LNCaP clone FGC (cell line): ENCODE measurements at places on chromosomes 2 and 18.

- no peak for DNase-seq
Observed at GRCh38 chr2:128313091-128313836, 5.4 kb downstream of the HS6ST1 start.

DNA sequence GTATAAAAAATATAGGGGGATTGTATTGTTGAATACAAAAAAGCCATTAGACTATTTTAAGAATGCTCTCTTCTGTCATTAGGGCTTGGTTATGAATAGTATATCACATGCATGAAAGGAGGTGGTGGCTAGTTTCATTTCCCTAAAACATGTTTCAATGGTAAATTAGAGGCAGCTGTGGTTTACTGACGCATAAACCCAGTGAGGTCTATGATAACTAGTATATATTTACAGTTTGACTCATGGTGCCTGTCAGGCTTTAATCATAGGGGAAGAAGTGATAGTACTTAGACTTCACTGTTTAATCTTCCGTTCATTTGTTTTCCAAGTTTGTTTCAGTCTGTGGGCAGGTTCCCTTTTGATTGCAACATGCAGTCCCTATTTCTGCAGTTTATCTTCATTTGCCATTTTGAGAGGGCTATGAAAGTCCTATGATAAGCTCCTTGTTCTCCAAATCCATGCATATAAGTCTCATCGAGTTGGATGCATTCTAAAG, 55.1 kb upstream of the MAP4K3 start:
- DNase-seq = no peak

GRCh38 chr2:91442246-91442905, 2750.9 kb downstream of the RPIA start:
- DNase-seq = no peak

DNA sequence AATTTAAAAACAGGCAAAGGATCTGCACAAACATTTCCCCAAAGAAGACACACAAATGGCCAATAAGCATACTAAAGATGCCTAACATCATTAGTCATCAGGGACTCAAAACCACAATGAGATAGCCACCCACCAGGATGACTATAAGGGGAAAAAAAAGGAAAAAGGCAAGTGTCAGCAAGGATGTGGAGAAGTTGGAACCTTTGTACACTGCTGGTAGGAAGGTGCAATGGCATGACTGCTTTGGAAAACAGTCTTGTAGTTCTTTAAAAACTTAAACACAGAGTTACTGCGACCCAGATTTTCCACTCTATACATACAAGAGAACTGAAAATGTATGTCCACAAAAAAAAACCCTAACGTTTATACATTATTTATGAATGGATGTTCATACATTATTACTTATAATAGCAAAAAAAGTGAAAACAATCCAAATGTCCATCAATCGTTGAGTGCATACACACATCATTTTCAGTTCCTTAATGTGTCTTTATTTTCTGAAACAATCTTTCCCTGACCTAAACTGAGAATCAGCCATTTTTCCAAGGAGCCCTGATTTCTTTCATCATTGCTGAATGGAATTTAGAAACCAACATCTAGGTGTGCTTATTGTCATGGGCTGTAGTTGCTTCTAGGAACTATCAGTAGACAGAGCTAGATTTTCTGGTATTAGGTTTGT, 64.7 kb upstream of the TLK1 start:
- no peak for DNase-seq

DNA sequence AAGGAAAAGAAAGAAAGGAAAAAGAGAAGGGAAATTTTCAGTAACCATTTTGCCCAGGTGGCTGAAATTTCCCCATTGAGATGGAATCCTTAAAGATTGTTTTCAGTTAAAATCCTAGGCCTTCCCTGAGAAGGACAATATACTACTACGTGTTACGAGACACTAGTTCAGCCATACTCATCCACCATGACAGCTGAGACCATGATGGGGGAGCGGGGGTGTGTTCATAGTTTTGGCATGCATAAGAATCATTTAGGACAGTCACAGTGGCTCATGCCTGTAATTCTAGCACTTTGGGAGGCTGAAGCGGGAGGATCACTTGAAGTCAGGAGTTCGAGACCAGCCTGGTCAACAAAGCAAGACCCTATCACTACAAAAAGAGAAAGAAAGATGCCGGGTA, 28.0 kb downstream of the PLA2R1 start:
- no peak for DNase-seq

DNA sequence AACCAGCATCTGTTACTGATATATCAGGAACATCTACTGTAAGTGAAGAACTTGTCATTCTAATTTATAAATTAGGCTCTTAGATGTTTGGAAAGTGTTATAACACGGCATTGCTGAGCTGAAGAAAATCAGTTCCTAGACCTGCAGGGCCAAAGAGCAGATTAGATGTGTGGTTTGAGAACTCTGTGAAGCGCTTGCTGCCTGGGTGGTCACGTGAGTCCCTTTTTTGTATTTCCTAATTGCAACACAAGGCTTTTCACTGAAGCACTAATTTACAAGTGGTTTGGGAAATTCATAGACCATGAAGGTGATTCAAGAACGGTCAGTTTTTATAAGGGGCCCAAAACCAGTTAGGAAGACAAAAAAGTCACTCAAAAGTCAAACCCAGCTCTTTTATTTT, 106.9 kb upstream of the SP3 start:
- DNase-seq = no peak
